ENCODE measurements at places on chromosomes 5 and 9.

- no peak for DNase-seq
Measured at GRCh38 chr9:31253800-31254762, 1130.4 kb upstream of the ACO1 start.

DNA sequence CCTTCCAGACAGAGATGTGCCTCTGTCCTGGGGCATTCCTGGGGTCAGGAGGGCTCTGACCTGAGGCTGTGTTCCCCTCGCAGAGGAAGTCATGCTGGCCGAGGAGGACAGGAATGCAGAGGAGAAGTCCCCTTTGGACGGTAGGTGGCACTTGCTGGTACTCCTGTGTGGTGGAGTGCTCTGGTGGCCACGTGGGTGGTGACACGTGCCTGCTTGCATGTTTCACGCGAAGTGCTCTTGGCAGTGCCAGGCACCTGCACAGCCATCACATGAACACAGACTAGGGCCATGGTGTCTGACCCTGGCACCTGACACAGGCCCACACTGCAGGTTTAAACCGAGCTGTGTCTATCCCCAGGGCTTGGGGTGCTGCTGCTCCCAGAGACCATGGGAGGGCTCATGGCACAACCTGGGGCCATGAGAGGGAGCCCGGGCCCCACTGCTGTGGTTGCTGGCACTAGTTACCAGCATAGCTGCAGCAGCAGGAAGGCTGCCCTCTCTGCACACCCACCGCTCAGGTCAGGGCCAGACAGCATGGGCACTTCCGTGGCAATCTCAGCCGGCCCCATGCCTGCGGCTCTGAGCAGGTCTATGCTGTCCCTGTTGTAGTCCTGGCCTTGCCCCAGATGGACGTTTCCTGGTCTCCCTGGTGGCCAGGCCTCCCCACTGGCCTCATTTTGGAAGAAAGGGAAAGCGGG lies 79.3 kb downstream of the CACNA1B start:
- no peak for DNase-seq

DNA sequence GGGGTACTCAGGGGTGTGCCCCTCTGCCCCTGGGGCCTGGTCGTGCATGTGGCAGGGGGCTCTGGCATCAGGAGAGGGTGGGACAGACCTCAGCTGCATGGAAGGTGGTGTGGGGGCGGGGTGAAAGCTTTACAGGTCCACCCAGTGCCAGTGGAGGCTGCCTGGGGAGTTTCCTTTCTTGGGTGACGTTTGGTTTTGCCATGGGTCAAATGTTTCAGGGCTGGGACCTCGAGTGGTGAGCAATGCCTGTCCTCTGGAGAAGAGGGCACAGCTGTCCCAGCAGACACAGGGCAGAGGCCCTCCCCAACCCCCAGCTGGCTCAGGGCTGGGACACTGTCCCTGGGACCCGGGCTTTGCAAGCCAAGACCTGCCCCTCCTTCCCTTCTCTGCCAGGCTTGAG lies 3.6 kb downstream of the RXRA start:
- no peak for DNase-seq

GRCh38 chr5:150211156-150212030 lies 21.5 kb downstream of the SLC6A7 start:
- DNase-seq = no peak

GRCh38 chr5:2324788-2325187 lies 426.7 kb downstream of the IRX2 start:
- DNase-seq = no peak

DNA sequence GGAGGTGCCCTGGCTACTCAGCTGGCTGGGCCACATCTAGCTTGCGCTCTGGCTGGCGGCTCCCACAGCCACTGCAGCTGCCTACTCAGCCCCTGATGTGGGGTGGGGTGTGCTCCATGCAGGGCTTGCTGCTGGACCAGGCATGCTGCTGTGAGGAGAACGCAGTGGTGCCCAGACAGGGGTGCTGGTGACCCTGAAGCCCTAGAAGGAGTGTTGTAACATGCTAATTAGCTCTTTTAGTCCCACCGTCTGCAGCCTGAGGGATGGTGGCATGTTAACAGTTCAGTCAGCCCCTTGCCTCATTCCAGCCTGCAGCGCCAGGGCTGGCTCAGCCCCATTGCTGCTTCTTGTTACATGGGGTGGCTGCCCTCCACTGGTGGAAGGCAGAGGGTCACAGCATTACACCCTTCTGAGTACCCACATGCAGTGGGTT lies 642.3 kb downstream of the DMRTA1 start:
- no peak for DNase-seq

Measured in cortex of kidney (tissue), 1 donor.